ENCODE measurements at places on chromosomes 12 and 14. TPM values are rescaled to one million over a fixed set of nuclear protein-coding genes. Genes with fewer than 3 reads are reported as not detected.
A peak's percentile ranks its signal among the peaks of the same experiment; 100 is the strongest.

The ORAI1 gene
- total RNA-seq = 7.6 TPM

GRCh38 chr12:108820707-108821406 lies 36.5 kb downstream of the SSH1 start:
- DNase-seq = no peak

DNA sequence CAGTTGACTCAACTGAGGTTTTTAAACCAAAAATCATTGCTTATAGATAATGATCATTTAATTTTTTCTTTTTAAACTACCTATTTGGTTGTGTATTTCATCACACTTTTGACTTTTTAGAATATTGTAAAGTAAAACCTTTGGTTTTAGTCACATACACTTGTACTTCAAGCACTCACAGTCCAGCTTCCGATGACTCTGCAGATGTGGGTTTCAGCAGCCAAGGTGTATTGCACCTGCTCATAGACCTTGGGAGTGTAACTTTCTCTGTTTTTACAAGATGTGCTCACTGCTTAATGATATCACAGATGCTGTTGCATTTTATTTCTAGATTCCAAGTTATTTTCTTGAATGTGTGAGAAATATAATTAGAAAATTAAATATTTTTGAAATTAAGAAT lies 188.3 kb upstream of the SLC38A2 start:
- no peak for DNase-seq

DNA sequence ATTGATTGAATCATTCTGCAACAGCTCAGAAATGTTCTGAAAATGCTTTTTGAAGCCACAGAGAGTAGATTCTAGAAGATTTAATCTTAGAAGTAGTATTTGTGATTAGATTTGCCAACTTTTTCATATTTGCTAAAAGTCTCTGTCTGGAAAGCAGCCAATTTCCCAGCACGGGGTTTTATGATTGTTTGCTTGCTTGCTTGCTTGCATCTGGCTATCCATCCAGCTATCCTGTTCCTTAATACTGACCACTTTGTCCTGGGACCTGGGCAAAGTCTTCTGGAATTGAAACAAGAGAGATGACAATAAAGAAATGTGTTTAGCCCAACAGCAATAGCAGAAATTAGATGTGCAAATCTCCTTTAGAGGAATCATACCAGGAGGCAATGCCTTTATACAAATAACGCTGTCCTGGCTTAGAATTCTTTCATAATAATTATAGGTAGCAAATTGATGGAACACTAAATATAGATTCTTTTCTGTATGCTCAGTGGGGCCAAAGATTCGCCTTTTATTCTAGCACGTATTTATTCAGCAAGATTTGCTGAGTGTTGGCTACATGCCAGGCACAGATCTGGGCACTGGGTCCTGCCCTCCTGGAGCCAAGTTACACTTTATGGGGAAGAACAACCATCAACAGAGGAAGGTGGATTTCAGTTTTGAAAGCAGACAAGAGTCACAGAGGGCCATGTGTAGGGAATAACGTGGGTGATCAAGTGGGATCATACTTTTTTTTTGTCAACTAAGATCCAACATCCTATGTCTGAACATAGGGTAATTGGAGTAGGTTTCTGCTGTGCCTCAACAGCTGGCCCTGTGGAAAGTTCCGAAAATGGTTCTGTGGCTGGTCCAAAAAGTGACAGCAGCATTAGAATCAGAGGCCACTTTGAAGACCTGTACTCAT lies 25.3 kb downstream of the MYBPC1 start:
- DNase-seq = peak; percentile 65

- no peak for DNase-seq
These were observed 1.3 kb downstream of the ASCL1 start for GRCh38 chr12:102958830-102959176.

- DNase-seq = no peak
These were observed 10.8 kb downstream of the SMIM41 start for GRCh38 chr12:52090291-52090690.

GRCh38 chr14:71362920-71363584 lies 455.8 kb downstream of the PCNX1 start:
- DNase-seq = no peak

GRCh38 chr14:78202976-78203375 lies 32.8 kb downstream of the NRXN3 start:
- DNase-seq = no peak

DNA sequence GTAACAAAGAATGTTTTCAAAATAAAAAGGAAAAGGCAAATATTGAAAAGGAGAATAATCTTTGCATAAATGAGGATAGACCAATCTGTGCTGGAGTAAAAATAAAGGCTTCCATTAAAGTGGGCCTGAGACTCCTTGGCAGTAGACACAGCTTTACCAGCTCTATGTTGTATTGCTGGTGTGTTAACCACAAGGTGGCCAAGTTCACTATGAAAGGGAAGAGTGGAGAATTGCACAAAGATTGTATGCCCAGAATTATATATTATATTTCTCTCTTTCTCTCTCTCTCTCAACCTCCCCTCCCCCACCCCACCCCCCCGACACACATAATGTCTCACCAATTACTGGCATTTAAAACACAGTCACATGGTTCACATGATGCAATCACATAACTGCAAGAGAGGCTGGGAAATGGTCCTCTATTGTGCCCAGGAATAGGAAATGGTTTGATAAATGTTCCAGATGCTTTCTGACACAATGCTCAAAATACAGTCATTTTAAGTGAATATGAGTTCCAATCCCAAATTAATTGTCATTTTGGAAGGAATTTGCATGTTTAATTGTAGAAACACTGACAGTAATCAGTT lies 222.6 kb upstream of the SYT1 start:
- DNase-seq = no peak

- peak; percentile 42 for DNase-seq
These were observed 18.3 kb downstream of the SLC48A1 start for GRCh38 chr12:47791351-47791746.

GRCh38 chr14:32085845-32086383 lies 8.8 kb downstream of the ARHGAP5 start:
- DNase-seq = no peak
